Posterior vena cava (tissue), 2 donors: ENCODE measurements at places on chromosomes 7 and 10. TPM values are rescaled to one million over a fixed set of nuclear protein-coding genes. Genes with fewer than 3 reads are reported as not detected.
A peak's percentile ranks its signal among the peaks of the same experiment; 100 is the strongest.

Gene CEP55
- 1.1 TPM for total RNA-seq

Gene FBXL13
- 3.2 TPM for total RNA-seq

Gene TAF6
- total RNA-seq = 35.4 TPM

Gene CALHM2
- total RNA-seq = 59.4 TPM

Gene CYP3A4
- not detected for total RNA-seq

Gene PPP1R17
- not detected for total RNA-seq

Gene PDK4
- total RNA-seq = 66.4 TPM

Gene CPA2
- not detected for total RNA-seq

Gene ASB10
- not detected for total RNA-seq

Gene FAM131B
- 1.5 TPM for total RNA-seq

Gene TRIM73
- 1.9 TPM for total RNA-seq

Gene PNLIPRP2
- total RNA-seq = 1.3 TPM

Gene AASS
- total RNA-seq = 14.3 TPM

Gene GBX1
- total RNA-seq = not detected

Gene HABP2
- total RNA-seq = not detected

Gene DYDC2
- not detected for total RNA-seq

Gene PTPRN2
- 1.6 TPM for total RNA-seq

Gene LFNG
- 15.2 TPM for total RNA-seq

Gene SPDYE2B
- not detected for total RNA-seq

Gene OTUD1
- total RNA-seq = 11.2 TPM

Gene NPC1L1
- 0.14 TPM for total RNA-seq

Gene TUBAL3
- not detected for total RNA-seq

Gene SPDYE2
- not detected for total RNA-seq

DNA sequence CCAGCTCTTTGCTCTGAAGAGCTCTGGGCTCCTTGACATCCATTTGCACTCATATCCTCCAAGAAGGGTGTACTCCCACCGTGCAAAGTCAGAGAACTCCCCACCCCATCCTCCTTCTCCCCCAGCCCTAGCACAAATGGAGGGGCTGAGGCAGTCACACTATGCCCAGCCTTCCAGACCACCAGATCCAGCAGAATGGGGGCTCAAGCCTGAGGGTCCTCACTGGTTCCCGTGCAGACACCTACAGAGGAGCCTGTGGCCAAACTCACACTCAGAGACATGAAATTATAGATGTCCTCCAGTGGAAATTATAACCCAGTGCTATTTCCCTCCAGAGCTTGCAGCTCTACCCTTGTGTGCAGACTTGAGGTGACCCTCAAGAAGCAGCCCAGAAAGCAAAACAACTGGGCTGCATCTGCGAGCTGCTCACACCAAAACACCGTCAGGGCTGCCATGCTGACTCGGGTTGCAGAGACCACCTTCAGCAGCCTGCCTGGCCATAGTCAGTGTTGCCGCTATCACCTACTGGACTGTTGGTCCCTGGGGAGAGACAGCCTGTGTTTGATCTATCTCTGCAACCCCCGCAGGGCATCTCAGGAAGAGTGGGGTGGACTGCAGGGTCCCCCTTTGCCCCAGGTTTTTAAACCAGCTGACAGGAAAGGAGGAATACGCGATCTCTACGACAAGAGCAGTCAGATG, 7.4 kb downstream of the ZNF488 start:
- DNase-seq = no peak

- DNase-seq = no peak
Observed at GRCh38 chr7:108071551-108071950, 58.6 kb downstream of the LAMB4 start.

DNA sequence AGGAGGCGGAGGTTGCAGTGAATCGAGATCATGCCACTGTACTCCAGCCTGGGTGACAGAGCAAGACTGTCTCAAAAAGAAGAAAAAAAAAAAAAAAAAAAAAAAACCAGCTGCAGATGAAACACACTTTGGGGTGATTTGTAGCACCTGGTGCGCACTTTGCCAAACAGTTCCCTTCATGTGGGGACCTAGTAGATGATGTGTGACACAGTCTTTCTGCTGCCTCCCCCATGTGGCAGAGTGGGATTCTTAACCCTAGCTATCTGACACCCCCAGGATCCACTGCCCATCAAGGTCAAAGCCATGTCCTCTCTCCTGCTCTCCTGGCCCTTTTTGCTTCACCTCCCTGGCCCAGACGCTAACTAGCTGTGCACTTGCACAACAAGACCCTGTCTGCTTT, 52.1 kb upstream of the PDZD8 start:
- DNase-seq = no peak

DNA sequence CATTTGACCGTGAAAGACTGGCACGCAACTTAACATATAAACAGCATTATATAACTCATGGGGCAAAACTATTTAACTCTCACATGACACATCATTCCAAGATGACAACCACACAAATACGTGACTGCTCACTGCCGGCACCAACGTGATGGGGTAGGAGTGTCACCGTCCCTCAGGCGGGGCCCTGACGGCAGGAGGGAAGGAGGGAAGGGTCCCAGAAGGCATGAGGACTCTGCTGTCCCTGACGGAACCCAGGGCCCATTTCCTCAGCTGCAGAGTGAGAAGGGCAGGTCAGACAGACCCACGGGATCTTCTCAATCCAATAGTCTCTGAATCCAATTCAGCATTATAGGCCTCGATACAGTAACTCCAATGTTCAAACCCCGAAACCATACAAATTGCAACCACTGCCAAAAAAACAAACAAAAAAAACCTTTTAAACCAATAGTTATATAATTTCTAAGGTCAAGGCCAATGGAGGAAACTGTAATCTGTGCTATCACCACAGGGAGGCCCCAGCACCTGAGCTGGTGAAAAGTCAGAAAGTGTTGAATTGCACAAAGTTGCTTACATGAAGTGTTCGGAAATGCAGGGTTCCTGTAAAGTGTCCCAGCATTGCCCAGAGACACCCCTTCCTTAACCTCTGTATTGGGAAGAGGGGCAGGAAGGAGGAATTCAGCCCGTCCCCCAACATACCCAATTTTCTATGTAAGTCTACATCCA, 137.4 kb downstream of the TNS3 start:
- no peak for DNase-seq

GRCh38 chr10:34408956-34409355, 406.1 kb downstream of the PARD3 start:
- no peak for DNase-seq

DNA sequence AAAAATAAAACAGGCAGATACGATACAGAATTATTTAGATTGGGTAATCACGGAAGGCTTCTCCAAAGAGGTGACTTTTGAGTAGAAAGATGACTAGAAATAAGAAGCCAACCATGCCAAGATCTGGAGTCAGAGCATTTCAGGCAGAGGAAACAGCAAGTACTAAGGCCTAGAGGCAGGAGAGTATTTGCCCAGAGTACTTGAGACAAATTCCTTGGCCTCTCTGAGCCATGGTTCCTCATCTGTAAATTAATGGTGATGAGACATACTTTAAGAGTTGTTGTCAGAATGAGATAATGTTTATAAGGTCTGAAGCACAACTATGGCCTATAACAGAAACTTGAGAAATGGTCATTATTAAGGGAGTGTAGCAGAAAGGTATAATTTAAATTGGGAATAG, 15.8 kb upstream of the GPR37 start:
- no peak for DNase-seq

- no peak for DNase-seq
Observed at GRCh38 chr7:26397332-26397731, 105.7 kb downstream of the SNX10 start.

GRCh38 chr7:2640846-2641316, 9.1 kb downstream of the TTYH3 start:
- peak; percentile 84 for DNase-seq

GRCh38 chr7:142299237-142299781, 41.5 kb upstream of the PRSS58 start:
- DNase-seq = no peak

DNA sequence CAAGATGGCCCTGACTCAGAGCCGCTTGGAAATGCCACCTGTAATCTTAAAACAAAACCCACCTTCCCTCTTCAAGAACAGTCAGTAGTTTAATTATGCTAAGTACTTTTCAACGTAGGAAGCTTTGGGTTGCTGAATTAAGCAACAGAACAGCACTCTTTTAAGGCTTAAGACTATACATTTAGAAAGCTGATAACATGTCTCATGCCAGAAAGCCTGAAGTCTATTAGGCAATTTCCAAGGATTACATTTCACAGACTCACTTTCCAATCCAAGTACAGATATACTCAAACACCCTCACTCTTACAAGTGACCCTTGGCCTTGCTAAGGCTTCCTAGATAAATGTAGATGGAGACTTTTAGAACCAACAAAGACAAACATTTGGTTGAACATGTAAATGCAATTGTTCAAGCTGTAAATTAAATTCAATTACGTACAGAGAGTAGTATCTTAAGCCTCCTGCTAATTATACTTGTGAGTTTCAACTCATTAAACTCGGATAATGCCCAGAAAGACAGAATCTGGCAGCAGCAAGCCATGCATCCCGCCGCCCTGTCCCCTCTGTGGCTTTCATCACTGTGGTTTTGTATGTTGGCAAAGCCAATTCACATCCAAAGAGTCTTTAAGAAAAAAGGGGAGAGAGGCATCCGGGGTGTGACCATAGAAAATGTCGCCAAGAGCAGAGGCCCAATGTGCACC, 283.1 kb upstream of the NRP1 start:
- DNase-seq = no peak

GRCh38 chr7:122886357-122887081, at the start of gene CADPS2:
TSS of gene CADPS2 (minus strand) at chr7:122886460. CDS start at chr7:122886337, 123 bp downstream.
- peak; percentile 94 for DNase-seq

- no peak for DNase-seq
Observed at GRCh38 chr10:70733051-70733450, 52.1 kb downstream of the TBATA start.

DNA sequence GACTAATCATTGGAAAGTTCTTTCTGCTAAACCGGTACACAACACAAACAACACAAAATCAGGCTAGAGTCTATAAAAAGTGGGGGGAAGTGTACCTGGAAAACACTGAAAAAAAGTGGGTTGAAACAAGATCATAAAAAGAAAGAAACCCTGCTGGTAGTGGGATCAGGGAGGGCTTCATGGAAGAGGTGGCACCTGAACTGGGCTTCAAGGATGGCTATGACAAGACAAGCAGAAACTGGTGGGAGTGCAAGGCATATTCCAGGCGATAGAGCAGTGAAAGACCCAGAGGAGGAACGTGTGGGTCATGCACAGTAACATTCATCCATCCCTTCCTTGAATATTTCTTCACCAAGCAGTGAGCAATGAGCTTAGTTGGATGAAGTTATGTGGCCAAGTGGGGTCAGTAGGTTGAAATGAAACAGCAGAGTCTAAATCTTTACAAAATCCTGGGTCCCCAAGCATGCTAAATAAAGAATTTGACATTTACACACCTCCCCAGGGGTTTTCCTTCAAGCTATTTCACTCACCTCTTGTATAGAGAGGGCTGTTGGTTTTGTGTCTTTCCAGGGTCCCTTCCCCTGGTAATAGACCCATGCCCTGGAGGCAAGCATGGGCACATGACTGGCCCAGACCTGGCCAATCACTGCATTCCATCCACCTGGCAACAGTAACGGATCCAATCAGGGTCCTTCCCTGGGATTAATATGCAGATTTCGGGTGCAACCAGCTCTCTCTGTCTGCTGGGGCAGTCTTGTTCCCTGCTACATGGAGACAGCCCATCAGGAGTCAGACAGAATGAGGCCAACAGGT, 38.2 kb downstream of the SPOCK2 start:
- DNase-seq = no peak

- DNase-seq = no peak
Observed at GRCh38 chr10:111098679-111099437, 22.0 kb downstream of the ADRA2A start.

GRCh38 chr7:139730746-139731612, 46.8 kb downstream of the HIPK2 start:
- DNase-seq = no peak

DNA sequence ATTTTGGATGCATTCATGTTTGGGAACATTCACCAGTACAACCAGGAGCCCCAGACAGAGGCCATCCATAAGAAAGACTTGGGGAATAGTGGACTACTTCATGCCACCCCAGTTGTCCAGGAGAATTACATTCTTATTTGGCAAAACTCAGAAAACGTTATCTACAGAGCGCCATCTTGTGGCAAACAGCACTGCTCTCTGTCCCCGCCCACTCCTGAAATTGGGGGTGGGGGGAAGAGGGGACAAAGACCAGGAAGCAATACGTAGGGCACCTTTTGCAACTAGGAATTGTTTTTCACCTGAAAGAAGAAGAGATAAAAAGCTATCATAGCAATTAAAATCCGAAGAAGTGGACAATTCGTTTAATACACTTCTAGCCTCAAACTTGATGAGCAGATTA, 134.6 kb upstream of the MGMT start:
- DNase-seq = no peak

GRCh38 chr10:120942806-120943413, 91.7 kb downstream of the WDR11 start:
- peak; percentile 94 for DNase-seq

- no peak for DNase-seq
Observed at GRCh38 chr7:36650766-36651312, 73.5 kb downstream of the AOAH start.

DNA sequence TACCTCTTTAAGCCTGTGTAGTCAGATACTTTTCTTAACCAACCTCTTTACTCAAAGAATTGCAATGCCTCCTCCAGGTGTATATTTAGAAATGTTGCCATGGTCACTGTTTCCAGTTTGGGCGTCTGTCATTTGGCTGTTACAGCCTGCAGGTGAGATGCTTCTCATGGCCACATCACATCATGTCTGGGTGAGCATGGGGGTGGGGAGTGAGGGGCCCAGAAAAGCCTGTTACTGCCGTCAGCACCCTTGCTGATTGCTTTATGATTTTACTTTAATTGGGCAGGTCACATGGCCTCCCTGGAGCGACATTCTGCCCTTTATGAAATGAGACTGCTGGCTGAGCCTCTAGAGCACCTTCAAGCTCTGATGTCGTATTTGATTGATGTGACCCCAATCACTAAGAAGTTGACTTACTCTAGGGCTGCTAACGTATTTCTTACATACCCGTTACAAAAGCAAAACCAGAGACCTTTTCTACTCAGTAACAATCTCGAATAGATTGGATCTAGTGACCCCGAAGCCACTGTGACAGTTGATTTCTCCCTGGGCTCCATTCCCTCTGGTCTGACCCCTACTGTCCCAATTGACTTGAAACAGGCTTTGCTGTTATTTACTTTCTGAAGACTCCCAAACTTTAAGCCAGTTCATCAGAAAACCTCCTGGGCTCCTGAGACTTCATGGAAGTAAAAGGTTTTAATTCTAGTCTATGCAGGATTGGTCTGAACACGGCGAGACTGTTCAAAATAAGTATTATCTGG, 60.7 kb downstream of the OTUD1 start:
- DNase-seq = no peak

GRCh38 chr7:41954976-41955375, 252.1 kb upstream of the INHBA start:
- no peak for DNase-seq

GRCh38 chr7:140176122-140176701, 571 bp downstream of the KDM7A start:
- DNase-seq = no peak

GRCh38 chr10:122446668-122447423, 7.6 kb upstream of the ARMS2 start:
- DNase-seq = no peak

- DNase-seq = no peak
Observed at GRCh38 chr7:90933984-90934383, 330.2 kb upstream of the FZD1 start.

- DNase-seq = peak; percentile 7
Observed at GRCh38 chr7:5681423-5681822, 100.0 kb downstream of the RNF216 start.

GRCh38 chr7:128954150-128954549, 16.4 kb downstream of the IRF5 start:
- no peak for DNase-seq

- no peak for DNase-seq
Observed at GRCh38 chr7:14195079-14195478, 205.6 kb upstream of the ETV1 start.
